Stimulated activated CD4-positive, alpha-beta T cell treated with anti-CD3 and anti-CD28 coated beads, Interleukin-12 subunit alpha, Interleukin-12 subunit beta, amount 100 ng/mL, for 48 hours (primary cell): ENCODE measurements at places on chromosomes 7 and 10.

- DNase-seq: no peak
Observed at GRCh38 chr7:158821171-158822031, 7.9 kb downstream of the ESYT2 start.

- no peak for DNase-seq
Observed at GRCh38 chr7:106768324-106768751, 96.7 kb upstream of the PIK3CG start.

- DNase-seq: no peak
Observed at GRCh38 chr10:113480851-113481502, 71.9 kb upstream of the HABP2 start.

GRCh38 chr7:10734595-10734994, 239.1 kb upstream of the PHF14 start:
- no peak for DNase-seq

- DNase-seq: no peak
Observed at GRCh38 chr7:140009735-140010134, 53.0 kb downstream of the PARP12 start.

DNA sequence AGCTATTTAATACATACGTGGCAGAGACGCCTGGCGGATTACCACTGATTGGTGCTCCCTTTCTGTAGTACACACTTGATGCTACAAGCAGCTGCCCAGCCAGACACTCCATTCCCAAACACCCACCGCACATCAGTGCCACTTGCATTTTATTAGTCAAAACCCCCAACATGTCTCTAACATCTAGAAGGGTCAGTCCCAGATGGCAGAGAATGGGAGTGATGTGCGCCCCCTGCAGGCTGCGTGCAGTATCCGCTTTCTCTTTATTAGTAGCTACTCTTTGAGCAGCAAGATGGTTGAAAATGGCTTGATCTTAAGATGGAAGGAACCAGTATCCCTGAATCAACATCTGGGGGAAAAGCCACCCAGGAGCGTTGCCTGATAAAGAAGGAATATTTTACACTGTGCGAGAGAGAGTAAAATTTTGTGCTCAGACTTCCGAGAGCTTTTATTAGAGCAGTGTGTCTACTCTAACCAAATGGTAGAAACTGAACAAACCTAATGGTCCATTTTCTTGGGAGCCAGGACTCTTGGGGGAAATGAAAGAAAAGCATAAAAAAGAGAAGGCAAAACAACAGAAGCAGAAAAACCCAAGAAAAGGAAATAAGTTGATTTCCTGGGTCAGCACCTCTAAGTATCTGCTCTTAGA, 78.3 kb downstream of the ST8SIA6 start:
- no peak for DNase-seq

GRCh38 chr7:111018960-111019736, 71.8 kb upstream of the LRRN3 start:
- DNase-seq: no peak

GRCh38 chr7:38831259-38831996, 77.6 kb downstream of the VPS41 start:
- DNase-seq: no peak

DNA sequence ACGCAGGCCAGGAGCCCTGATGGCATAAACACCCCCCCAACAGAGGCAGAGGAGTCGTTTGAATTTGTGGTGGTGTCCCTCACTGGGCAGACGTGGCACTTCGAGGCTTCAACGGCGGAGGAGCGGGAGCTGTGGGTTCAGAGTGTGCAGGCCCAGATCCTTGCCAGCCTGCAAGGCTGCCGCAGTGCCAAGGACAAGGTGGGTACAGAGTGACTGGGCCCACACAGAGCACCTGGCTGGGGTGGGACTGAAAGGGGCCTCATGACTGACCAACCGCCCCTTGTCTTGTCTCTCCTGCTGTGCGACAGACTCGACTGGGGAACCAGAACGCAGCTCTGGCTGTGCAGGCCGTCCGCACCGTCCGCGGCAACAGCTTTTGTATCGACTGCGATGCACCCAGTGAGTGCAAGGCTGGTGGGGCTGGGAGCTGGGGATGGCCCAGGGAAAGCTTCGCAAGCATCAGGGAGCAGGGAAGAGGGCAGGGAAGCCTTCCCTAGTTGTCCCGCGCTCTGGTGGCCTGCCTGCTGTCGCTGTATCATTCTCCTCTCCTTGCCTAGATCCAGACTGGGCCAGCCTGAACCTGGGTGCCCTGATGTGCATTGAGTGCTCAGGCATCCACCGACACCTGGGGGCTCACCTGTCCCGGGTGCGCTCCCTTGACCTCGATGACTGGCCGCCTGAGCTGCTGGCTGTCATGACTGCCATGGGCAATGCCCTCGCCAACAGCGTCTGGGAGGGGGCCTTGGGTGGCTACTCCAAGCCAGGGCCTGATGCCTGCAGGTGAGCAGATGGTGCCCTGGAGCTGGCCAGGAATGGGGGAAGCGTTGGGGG, 25.4 kb downstream of the GBX1 start:
- no peak for DNase-seq

DNA sequence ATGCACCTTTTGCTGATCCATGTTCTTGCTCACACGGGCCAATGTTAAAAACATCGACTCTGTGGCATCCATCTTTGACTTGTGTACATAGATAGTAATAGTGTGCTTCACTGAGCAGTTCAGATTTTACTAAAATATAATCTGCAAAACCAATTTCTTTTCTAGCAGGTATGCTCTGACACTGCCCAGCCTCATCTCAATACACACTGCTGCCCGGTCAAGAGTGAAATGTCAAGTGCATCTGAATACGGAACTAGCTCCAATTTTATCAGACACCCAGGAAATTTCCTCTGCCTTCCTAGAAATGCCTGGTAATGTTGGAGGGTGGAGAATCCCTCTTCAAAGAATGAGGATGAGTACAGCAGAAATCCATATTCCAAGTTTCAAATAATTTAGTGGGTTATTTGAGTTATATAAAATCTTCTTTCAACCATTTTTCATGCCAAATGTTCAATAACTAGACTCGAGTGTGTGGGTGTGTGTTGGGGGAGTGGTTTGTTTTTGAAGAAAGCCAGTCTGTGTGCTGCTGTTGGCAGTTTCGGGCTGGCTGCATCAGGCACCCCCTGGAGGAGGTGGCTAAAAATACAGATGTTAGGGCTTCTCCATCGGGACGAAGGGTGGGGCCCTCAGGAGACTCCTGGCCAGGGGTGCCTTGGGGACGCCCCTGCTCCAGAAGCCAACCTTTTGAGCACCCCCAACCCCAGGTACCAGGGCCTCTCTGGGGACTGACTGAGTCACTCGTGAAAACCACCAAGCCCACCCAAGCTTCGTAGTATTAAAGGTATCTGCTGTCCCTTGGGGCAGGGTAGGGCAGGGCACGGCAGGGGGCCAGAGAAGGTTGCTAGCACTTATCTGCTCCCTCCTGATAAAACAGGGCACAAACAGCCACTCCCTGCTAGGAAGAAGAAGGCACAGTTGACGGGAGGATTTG, 15.4 kb downstream of the CTBP2 start:
- DNase-seq: no peak

DNA sequence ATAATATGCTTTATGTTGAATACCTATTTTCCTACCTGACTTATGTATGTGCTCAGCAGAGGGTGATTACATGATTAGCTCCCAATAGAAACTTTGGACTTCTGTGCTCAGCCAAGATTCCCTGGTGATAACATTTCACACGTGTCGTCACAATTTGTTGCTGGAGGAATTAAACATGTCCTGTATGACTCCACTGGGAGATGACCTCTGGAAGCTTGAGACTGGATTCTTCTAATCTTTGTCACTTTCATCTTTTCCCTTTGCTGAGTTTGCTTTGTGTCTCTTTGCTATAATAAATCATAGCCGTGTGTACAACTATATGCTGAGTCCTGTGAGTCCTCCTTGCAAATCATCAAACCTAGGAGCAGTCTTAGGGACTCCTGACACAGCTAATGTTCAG, 120.9 kb upstream of the LRRTM3 start:
- DNase-seq: no peak

DNA sequence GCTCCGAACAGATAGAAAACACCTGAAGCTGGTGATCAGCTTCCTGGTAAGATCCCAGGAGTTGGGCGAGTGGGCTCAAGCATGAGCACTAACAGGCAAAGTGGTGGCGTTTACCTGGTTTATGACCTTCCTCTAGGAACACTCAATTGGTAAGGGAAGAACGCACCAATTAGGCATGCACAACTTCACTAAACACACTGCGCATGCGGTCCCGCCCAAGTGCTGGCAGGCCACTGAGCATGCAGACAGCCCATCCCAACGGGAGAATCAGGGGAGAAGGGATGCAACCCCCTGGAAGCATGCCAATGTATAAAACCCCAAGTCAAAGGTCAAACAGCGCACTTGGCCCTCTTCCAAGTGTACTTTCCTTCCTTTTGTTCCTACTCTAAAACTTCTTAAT, 70.4 kb downstream of the LYZL2 start:
- DNase-seq: no peak

DNA sequence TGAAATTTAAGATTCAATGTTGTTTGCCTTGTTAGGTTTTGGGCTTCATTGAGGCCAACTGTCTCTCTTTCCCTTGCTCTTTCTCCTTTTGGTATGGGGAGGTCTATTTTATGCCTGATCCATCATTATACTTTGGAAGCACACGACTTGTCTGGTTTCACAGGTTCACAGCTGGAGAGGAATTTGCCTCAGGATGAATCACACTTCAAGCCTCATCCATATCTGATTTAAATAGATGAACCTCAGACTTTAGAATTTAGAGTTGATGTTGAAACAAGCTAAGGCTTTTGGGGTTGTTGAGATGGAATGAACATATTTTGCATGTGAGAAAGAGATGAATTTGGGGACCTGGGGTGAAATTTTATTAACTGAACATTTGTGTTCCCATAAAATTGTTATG, 150.5 kb upstream of the IGFBP3 start:
- DNase-seq: no peak

DNA sequence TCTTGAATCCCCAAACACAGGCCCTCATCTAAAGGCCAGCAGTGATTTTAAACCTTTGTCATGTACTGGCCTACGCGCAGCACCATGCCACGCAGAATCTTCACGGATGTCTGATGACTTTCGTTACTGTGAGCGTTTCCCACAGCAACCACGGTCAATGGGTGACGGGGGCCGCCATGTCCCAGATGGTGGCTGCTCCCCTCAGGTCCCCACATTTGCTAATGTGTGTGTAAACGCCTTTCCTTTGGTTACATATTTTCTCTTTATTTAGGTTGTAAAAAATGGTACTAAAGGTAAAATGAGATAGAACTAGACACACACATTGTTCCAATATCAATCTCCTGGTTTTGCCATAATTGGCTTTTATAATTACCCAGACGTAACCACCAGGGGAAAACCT, 551.8 kb downstream of the DNAJB6 start:
- no peak for DNase-seq

- DNase-seq: no peak
Observed at GRCh38 chr7:99195867-99196266, 12.0 kb downstream of the KPNA7 start.

GRCh38 chr10:86709396-86710185, 41.3 kb downstream of the LDB3 start:
- DNase-seq: no peak

- DNase-seq: no peak
Observed at GRCh38 chr7:50142425-50143017, 49.5 kb upstream of the ZPBP start.

- no peak for DNase-seq
Observed at GRCh38 chr7:26658389-26659084, 205.9 kb downstream of the SKAP2 start.

DNA sequence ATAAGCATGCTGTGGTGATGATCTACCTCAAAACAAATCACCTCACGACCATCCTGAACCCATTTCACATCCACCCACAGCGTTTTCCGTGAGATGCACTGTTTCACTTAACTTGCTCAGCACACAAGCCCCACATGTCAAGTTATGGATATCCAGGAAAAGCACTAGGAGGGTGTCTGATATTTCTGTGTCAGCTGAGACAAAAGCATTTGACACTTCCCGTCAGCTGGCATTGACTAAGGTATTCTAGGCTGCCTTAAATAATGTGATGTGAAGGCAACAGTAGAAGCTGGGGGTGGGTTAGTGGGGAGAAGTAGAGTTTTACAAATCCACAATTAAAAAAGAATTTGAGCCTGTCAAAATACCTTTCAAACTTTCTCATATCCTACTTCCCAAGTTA, 68.7 kb upstream of the MDFIC start:
- no peak for DNase-seq

GRCh38 chr10:38050212-38050611, 39.7 kb downstream of the ZNF33A start:
- DNase-seq: no peak

DNA sequence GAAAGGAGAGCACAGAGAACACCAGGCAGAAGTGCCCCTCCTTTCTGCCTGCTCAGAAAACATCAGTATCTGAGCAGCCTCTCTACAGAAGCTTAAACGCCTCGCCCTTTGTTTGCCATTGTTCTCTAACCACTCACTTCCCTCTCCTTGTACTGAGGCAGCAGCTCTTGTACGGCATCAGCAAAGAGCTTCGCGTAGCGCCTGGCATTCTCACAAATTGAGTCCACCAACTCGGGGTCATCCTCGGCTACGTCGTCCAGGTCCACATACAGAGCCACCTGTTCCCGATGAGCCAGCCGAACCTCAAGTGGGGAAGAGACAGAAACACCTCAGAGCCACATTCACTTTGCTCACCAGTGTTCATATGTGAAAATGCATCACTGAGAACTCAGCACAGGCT, 1.7 kb downstream of the MCM7 start:
- no peak for DNase-seq

GRCh38 chr10:49352323-49352722, 43.6 kb downstream of the DRGX start:
- no peak for DNase-seq

DNA sequence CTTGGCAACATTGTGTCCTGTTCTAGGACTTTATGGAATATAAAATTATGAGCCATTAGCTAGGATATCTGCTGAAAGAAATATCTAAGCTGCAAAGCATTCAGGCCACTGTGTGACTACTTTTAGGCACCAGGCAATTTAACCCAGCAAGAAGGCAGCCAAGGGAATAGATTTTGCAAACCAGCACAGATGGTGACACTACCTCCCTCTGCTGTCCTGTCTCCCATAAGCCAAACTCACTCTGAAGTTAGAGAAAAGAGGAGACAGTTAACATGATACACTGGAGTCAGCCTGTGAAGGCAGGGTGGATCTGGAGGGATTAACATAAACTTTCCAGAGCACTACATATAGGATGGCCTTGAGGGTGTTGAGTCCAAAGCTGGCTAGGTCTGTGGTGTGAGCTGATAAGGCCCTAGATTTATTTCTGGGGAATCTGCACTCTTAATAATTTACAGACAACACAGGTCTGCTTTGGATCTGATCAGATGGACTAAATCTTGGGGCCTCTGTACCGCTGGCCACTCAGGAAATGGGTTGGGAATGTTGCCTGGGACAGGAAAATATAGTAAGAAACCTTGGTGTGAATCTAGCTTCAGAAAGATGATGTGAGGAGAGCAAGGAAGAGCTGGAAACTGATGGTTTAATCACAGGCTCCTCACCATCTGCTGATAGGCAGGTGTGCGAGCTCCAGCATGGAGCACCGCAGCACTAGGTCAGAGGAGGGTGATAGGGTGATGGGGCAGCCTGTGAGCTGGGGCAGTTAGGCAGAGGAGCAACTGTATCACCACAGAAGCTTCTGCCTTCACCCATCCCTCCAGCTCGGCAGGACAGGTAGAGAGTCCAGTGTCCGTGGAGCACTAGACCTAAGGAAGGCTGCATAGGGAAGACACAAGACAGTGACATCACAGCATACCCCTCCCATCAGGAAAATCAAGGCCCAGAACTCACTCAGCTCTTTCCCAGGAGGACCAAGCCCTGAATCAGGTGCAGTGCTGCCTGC, 229.9 kb upstream of the PRSS1 start:
- no peak for DNase-seq

GRCh38 chr7:100867776-100868485, 744 bp downstream of the TRIP6 start:
- DNase-seq: no peak

GRCh38 chr7:113217314-113217713, 99.0 kb upstream of the SMIM30 start:
- no peak for DNase-seq

- DNase-seq: no peak
Observed at GRCh38 chr7:129126314-129126713, 18.2 kb upstream of the TSPAN33 start.
